T1000 (cell line): ENCODE measurements at places on chromosomes 11 and 22.
A peak's percentile ranks its signal among the peaks of the same experiment; 100 is the strongest.

DNA sequence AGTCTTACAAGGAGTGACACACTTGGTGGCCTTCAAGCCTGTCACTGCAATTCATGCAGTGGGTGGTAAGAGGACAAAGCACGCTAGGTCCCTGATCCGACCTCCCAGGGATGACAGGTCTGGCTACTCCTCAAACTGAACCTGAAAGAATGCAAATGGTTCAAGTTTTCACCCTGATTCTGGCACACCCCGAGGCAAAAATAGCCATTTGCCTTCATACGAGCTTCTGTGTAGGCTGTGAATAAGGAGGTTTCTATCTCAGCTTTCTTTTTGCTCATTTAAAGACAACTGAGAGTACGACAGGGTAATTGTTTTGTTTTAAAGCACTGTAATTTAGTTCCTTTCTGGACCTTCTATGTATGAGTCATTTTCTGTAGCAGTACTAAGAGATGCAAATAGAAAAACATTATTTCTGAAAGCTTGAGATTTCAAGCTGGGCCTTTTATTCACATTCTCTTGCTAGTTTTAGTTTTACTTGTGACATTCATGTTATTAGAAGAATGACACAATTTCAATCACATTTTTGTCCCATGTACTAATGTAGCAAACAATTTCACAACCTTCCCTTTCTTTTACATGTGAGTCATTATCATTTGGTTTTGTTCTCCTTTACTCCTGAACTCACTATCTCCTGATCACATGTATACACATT is 56.6 kb upstream of the FDX1 start:
- no peak for DNase-seq

- no peak for DNase-seq
Measured at GRCh38 chr22:44336962-44337677, 24.4 kb upstream of the SHISAL1 start.

- DNase-seq = no peak
Measured at GRCh38 chr11:64125676-64126075, 40.2 kb downstream of the MACROD1 start.

GRCh38 chr22:25841775-25842174 is 99.8 kb downstream of the MYO18B start:
- no peak for DNase-seq

DNA sequence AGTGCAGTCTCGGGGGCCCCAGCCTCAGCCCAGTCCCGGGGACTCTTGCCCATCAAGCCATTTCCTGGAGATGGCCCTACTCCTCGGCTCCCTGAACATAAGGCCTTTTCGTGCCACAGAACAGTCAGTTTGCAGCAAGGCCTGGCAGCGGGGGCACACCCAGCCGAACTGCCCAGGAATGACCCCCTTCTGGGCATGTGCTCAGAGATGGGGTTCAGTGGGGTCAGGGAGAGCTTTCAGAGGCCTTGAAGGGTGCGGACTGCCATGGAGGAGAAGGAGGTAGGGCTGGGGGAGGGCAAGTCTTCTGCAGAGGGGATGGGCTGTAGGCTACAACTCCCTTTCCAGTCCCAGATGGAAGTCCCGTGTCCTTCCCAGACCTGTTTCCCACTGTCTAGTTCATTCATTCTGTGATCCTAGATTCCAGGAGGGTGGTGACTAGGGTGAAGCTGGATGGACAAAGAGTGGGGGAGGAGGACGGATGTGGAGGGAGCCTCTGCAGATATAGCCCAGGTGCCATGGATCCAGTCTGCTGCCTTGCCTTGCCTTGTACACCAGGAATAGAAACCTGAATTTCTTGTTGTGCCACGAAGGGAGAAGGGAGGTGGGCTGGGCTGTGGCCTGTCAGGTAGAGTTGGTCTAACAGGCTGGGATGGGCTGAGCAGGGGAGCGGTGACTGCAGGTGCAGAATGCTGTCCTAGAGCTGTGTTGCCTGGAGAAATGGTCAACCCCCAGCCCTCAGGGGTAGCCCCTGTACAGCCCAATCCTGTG is 14.2 kb upstream of the OMP start:
- DNase-seq = no peak

GRCh38 chr22:48651981-48652538 is 1175.6 kb downstream of the BRD1 start:
- DNase-seq = no peak

- DNase-seq = peak; percentile 58
Measured at GRCh38 chr11:67022341-67022933, 497 bp upstream of the SYT12 start.

DNA sequence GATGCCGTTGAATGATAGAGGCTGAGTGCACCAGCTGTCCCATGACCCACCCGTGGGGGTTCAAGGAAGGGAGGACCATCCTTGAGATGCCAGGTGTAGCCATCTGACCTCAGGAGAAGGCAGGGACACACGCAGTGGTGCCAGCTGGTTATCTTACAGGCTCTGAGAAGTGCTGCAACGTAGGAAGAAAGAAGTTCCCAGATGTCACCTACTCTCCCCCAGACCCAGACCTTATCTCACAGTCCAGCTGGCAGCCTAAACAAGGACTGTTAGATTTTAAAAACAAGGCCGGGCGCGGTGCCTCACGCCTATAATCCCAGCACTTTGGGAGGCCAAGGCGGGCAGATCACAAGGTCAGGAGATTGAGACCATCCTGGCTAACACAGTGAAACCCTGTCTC is 1307.6 kb downstream of the TBC1D22A start:
- no peak for DNase-seq

GRCh38 chr22:42906605-42907348 is 49.7 kb upstream of the ARFGAP3 start:
- DNase-seq = no peak

DNA sequence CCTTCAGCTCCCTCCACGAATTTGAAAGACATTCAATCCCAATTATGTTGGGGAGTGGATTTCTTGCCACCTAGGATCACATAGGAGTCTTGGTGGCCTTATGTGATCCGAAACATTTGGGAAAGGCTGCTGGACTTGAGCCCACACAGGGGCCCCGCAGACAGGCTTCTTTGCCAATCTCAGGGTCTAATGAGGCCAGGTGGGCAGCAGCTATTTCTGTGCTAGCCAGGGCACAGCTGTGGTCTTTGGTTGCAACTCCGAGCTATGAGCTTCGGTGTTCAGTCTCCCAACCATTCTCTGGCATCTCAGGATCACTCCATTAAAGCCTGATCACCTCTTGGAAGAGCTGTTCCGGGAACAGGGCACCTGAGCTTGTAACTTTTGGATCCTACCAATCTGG is 84.4 kb downstream of the TP53I11 start:
- no peak for DNase-seq

- no peak for DNase-seq
Measured at GRCh38 chr22:43722444-43722843, 89.7 kb downstream of the EFCAB6 start.

DNA sequence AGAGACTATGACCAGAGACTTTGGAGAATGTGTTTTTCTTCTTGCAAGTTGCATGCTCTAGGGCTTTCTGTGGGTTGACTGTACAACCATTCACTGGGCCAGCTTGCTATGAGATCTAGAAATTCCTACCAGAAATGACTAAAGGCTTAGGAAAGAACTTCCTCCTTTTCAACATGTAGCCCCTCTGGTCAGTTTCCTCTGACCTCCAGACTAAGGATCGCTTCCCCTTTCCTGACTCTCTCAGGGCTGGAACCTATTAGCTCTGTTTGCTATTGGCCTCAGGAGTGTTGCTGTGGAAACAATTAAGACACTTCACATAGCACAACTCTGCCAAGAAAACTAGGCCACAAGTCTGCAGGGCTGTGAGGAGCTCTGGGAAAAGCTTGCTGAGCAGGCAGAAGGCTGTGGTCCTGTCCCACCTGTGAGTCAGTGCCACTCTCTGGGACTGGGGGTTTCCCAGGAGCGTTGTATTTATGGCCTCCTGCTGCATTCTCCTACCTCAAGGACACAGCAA is 10.7 kb downstream of the CRY2 start:
- peak; percentile 19 for DNase-seq

DNA sequence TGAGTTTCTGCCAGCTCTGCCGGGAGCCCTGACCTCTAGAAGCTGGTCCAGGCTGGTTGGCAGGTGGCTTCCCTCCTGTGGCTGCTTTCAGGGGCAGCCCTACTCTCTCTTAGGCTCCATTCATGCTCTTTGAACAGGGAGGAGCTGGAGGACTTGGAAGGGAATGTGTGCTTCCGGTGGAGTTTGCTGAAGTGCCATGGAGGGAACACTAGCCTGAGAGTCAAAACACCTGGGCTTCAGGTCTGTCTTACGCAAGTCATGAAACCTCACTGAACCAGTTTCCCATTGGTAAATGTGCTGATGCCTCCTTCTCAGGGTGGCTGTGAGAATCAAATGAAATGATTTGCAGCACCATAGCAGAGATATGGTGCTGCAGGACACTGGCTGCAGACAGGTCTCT is 224.5 kb downstream of the KIRREL3 start:
- DNase-seq = no peak

- DNase-seq = no peak
Measured at GRCh38 chr22:22752556-22753477, 108.4 kb downstream of the GGTLC2 start.

DNA sequence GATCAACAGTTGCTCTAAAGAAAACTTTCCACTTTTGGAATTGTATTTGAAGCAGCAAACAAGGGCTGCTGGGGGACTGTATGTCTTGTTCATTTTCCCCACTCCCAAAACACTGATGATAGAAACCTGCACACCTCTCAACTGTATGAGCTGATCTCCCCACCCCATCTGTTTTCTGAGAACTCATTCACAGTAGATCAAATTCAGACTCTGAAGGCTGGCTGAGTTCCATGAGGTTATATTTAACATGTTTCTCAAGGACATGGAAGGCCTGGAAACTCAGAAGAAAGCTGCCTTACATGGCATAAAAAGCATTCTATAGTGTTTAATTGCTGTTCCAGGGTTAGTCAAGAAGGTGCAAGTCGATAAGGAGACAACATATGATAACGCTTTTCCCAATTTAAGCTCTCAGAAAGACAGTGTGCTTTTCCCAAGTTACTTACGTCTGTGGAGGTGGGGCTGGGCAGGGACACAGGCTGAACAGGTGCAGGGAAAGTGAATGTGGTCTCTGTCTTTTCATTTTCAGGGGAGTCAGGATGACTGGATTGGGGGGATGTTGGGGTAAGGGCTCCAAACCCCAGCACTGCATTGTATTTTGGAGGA is 23.0 kb downstream of the LARGE2 start:
- DNase-seq = no peak

DNA sequence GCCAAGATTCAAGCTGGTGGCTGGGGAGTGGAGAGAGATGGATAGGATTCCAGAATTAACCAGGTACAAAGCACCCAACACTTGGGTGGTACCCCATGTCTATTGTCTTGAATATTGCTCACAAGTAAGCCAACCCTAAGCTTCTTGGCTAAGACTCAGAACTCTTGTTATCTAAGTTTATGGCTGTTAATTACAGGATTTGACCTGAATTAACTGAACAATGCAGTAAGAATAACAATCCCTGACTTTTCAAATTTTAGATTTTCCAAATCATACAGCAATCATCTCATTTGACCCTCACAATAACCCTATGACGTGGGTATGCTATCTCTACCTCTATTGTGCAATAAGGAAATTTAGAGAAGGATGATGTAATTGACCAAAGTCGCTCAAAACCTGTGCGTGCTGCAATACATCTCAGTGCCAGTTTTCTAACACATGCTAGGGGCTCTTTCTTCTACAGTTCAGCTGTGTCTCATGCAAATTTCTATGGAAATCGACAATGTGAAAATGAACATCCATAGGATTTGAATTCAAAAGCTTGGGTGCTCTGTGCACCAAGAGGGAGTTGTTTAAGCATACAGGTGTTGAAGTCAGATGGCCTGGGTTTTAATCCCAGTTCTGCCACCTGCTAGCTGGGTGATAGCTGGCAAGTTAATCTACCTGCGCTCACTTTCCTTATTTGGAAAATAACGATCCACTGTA is 40.1 kb upstream of the APLNR start:
- DNase-seq = no peak

DNA sequence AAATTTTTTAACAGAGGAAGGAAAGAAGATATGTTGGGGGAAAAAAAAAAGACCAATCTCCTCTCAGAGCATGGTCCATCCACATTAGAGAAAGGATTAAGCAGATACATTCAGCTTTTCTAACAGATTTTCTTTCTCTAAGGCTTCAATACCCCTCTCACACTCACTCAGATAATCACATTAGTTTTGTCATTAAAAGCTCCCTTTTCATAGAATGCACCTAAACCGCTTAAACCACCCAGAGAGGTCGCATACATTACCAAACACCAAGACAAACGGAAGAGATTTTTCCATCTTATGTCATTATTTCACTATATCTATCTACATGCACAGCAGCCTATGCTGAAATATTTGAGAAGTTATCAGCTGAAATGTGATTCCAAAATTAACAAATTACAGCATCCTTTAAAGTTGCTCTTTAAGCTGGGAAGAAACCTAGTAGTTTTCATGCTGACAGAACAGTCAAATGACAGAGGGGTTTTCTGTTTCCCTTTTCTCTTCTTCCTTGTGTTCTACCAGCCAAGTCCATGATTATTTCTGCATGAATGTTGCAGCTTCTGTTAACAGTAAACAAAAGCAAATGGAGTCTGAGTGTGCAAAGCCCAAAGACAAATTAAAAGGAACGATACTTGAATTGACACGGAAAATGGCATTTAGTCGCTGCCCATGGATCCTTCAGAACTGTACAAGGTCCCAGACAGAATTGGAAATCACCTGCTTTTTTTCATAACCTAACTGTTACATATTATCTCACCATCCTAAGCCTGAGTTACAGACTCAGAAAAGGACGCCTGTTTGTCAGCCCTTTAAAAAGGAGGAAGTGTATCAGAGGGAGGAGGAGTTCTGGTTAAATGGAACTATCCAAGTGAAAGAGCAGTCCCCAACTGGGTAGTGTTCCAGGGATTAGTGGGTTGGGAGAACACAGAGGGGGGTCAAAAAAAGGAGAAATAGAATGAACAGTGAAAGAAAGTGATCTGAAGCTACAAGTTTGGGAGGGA is 54.6 kb downstream of the PRCP start:
- no peak for DNase-seq

- no peak for DNase-seq
Measured at GRCh38 chr11:90701716-90702115, 478.9 kb upstream of the CHORDC1 start.

DNA sequence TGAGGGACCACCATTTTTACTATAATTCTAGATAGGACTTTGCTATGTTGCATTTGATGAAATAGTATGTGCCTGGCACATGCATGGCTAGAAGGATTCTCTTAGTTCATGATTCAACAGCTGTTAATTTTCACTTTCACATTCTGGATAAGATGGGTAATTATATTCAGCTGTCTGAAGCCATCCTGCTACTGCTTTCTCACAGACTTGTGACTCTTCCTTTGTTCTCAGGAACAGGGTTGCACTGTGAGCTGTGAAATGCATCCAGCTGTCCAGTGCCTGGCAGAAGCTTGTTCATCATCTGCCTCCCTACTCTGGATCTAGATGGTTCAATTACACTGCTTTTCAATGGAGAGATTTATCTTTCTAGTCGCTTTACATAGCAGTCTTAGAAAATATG is 610.1 kb upstream of the ANO5 start:
- no peak for DNase-seq

GRCh38 chr11:61669417-61669816 is 10.8 kb upstream of the DAGLA start:
- DNase-seq = no peak

DNA sequence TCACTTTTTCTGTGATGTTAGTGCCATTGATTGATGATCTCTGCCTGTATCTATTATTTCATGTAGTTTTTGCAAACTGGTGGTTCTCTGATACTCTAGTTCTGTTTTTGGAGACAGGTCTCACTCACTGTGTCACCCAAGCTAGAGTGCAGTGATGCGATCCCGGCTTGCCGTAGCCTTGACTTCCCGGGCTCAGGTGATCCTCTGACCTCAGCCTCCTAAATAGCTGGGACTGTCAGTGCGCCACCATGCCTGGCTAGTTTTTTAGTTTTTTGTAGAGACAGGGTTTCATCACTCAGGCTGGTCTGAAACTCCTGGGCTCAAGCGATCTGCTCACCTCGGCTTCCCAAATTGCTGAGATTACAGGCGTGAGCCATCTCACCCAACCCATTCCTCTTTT is 16.4 kb downstream of the TEAD1 start:
- DNase-seq = no peak
